ENCODE measurements at places on chromosomes 7 and 10.
A peak's percentile ranks its signal among the peaks of the same experiment; 100 is the strongest.

GRCh38 chr7:151917791-151918509 is 38.3 kb upstream of the GALNTL5 start:
- no peak for DNase-seq

- DNase-seq = no peak
These were observed 249.9 kb downstream of the RNLS start for GRCh38 chr10:88333248-88333630.

GRCh38 chr7:94741179-94741578 is 85.2 kb upstream of the SGCE start:
- no peak for DNase-seq

DNA sequence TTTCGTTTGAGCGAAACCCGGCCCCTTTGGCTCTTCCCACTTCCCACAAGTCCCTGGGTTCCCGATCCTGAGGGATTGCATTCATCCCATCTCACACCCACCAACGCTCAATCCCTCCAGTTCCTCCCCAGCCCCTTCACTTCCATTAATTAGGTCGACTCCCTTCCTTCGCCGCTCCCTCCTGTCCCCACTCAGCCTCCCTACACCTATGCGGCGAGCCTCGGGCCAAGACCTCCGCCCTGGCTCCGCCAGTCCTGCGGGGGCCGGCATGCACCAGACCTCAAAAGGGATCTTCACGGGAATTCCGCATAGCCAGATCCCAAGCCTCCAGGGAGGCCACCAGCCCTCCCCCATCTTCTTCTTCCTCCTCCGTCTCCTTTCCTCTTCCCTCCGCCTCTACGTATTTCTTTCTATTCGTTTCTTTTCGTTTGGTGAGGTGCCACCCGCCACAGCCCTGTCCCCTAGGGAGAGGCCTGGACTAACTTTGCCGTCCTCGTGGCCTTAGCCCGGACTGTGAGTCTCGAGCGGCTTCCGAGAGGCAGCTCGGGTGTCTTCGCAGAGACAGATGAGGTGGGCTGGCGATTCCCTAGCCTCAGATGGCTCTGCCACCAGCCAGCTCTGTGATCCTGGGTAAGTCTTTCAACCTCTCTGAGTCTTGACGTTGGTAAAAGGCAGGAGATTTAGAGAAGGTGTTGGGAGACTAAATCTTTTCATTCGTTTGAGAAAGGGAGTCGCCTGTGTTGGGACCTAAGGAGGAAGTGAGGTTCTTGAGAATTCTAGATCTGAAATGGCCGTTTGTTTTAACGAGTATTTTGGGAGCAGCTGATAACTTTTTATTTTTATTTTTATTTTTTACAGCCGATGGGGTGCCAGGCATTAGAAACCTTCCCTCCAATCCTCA is 8.1 kb upstream of the LBX1 start:
- DNase-seq = no peak

- DNase-seq = no peak
These were observed 1.8 kb downstream of the CCM2 start for GRCh38 chr7:45001826-45002225.

GRCh38 chr10:110502851-110503301 is 5.2 kb downstream of the DUSP5 start:
- no peak for DNase-seq

DNA sequence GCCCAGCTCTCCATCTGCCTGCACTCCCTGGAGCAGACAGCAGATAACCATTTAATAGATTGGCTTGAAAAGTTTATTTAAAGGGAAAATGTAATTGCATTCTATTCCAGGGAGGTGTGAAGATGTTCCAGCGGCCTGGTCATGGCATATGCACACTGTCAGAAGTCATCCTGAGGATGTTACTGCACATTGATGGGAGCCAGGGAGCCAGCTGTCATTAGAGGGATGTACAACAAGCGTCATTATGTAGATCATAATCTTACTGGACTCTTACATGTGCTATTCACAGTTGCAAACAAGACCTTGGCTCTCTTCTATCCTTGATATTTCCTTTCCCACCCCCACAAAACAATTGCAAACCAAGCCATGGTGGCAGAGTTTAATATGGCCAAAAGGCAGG is 65.4 kb downstream of the FAM204A start:
- no peak for DNase-seq

DNA sequence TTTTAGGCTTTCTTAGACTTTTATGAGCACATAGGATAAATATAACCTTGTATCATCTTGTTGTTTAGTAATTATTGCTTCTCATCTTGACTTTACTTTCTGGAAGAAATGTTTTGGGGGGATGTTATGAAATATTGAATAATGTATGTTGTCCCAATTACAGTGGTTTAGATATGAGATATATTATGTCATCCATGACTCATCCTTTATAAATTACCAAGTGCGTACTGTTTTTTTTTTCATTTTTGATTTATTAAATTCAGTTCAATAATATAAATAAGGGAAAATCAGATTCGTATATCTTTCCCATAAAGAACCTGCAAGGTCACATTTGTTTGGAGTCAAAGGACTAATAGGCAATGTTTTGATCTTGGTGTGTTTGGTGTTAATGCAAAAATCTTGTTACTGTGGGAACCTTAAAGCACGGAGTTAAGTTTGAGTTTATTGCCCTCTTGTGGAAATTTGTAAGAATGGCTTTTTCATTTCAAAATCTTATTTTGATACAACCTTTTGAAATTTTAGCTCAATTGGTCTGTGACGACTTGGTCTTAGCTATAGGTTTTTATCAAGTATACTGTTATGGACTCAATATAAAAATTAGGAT is 108.6 kb downstream of the SRI start:
- no peak for DNase-seq

DNA sequence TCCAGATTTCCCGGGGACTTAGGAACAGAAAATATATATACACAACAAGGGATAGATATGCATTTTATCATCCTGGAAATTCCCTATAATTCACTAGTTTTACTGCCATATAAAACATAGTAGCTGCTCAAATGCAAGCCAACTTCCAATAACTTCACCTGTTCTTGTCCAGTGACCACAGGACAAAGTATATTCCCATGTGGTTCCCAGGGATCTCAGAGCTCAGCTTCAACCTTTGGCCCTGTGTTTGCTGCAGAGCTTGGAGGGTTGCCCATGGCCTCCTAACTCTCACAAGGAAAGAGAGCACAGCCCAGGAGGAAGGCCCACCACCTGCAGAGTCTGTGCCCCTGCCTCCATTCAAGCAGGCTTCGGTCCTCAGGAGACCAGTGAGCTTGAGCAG is 4.5 kb upstream of the DRGX start:
- DNase-seq = no peak

- no peak for DNase-seq
These were observed 214.7 kb upstream of the TBX20 start for GRCh38 chr7:35468606-35469005.

DNA sequence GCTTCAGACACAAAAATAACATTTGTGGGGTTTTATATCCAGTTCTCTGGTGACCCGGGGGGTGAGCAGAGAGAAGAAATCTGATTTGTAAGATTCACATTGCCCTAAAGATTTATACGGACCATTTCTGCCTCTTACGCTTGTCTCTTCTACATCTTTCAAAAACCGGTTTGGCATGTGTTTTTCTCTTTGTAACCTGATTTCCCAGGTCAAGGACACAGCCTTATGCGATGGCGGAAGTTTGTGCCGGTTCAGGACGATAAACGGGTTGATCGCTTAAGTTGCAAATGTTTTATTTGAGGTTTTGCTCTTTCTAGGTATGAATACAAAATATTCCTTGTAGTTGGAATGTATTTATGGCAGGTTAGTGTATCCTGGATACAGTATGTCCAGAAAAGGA is 61.6 kb upstream of the SH2B2 start:
- no peak for DNase-seq

- DNase-seq = no peak
These were observed 291.2 kb upstream of the MEOX2 start for GRCh38 chr7:15977663-15978062.

GRCh38 chr10:73206385-73206784 is 38.5 kb downstream of the FAM149B1 start:
- no peak for DNase-seq

DNA sequence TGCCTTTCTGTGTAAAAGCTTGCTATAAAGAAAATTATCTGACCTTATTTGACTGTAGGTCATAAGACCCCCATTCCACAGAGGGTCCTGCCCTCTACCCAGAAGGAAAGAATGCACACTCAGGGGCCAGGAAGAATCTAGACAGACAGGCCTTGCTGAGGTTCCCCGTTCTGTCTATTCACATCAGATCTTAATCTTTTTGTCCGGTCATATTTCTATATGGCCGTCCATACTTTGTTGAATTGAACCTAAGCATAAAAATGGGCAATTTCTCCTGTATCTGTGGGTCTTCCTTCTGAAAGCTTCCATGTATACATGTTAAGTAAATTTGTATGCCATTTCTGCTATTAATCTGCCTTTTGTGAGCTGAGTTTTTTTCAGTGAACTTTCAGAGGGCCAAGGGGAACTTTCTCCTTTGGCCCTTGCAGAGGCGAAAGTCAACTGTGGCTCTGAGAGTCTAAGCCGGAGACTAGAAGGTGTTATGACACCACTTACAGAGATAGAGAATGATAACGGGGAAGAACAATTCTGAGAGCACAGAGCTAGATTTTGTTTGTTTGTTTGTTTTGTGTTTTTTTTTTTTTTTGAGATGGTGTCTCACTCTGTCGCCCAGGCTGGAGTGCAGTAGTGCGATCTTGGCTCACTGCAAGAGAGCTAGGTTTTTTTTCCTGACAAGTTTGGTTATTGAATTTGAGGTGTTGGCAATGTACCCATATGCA is 11.6 kb upstream of the PRKAR2B start:
- no peak for DNase-seq

- DNase-seq = no peak
These were observed 163.1 kb downstream of the PPP1R17 start for GRCh38 chr7:31850066-31850465.

DNA sequence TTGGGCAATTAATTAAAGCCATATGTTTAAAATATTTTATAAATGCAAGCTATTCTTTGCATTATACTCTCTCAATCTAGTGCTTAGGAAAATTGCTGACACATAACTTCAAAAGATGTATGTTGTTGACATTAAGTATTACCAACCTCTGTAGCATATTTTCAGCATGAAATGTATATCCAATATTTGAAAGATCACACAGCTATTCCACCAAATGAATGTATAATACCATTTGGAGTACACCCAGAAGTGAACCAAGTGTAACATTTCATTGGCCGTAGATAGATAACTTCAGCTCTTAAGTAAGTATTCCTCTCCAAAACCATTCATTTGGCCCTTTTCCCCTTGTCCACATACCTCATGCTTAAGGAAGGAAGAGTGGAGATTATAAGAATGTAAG is 104.6 kb downstream of the HECTD2 start:
- DNase-seq = no peak

DNA sequence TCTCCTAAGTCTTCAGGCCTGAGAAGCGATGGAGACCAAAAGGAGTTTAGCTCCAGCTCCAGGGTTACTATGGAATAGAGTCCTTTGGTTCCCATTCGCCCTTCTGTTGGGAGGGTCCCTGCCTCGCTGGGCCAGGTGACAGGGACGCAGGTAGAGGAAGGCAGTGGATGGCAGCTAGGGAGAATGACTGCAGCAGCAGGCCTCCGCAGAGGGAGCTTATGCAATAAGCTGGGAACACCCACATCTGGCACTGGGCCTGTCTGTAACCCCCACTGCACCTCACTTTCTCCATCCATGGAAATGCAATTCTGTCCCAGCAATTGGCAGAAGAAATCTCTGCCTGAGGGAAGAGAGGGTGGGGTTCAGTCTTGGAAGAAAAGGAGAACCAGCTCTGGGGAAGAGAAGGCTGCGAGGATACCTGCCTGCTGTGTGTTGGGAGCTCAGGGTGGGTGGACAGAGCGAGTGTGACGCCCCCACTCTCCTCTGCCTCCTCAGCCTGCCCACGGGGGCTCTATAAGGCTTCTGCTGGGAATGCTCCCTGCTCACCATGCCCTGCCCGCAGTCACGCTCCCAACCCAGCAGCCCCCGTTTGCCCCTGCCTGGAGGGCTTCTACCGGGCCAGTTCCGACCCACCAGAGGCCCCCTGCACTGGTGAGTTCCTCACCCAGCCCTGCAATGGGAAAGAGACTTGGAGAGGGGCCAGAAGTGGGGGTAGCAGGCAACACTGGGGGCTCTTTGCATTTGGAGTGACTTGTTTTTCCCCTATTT is 10.3 kb downstream of the EPHB6 start:
- peak; percentile 48 for DNase-seq

DNA sequence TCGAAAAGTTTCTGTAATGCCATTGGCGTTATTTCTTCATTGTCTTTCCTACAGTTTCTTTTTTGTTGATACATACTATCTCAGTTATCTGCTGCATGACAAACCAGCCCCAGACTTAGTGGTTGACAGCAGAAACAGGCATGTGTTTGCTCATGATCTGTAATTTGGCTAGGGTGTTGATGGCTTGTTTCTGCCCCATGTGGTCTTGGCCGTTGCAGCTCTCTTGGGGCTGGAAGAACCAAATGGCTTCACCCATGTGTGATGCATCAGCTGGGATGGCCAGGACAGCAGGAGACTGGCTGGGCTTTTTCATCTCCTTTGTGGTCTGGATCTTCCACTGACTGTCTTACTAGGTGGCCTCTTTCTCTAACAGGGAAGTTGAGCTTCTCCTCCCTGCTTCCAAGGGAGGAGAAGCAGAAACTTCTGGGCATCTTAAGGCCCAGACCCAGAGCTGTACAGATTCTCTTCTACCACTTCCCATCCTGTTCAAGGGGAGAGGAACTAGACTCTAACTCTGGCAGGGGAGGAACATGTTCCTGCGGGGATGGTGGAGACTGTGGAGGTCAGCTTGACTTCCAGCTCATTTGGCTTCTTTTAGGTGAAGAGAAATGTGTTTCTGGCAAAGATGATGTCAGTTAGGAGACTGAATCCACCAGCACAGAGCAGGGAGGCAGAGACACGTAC is 89.3 kb downstream of the FANK1 start:
- no peak for DNase-seq

DNA sequence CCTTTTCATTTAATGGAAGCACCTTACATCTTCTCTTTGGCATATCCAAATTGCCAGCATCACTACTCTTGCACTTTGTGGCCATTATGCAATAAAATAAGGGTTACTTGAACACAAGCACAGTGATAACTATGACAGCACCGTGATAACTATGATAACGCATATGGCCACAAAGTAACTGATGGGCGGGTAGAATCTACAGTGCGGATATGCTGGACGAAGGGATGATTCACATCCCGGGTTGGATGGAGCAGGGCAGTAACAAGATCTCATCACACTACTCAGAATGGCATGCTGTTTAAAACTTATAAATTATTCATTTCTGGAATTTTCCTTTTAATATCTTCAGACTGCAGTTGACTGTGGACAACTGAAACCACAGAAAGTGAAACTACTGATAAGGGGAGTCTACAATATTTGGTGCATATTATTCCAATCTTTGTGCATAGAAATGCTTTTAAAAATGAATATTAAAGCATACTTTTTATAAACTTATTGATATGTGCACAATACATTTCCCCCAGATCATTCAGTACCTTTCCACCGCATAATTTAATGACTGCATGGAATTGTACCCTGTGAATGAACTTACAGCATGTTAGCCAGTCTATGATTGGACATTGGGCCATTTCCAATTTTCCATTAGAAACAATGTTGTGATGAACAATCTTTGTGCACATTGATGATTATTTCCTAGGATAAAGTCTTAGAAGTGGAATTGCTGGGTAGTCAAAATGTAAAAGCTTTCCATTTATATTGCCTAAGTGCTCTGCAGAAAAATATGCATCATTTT is 136.4 kb downstream of the WNT2 start:
- DNase-seq = no peak

Data from hypothalamus (tissue), 51 donors.